ENCODE measurements at places on chromosomes 3 and 15. TPM values are rescaled to one million over a fixed set of nuclear protein-coding genes. Genes with fewer than 3 reads are reported as not detected.

APBA2 gene
- total RNA-seq: 3.0 TPM

BFSP2 gene
- not detected for total RNA-seq

DNA sequence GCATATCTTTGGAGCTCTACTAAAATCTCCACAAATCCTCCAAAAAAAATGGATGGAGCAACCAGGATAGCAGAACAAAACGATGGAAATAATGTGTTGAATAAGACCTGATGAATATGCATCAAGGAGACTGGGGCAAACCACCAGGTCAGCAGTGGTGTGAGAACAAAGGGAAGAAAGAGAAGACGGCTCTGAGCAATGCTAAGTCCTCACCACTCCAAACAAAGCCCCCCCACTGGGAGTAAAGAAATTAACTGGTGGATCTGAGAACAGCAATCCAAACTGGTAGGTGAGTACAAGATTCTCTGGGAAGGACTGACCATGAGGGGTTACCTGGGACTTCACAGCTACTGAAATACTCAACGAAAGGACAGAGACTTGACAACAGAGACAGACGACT lies 977.3 kb downstream of the TBL1XR1 start:
- DNase-seq: no peak

DNA sequence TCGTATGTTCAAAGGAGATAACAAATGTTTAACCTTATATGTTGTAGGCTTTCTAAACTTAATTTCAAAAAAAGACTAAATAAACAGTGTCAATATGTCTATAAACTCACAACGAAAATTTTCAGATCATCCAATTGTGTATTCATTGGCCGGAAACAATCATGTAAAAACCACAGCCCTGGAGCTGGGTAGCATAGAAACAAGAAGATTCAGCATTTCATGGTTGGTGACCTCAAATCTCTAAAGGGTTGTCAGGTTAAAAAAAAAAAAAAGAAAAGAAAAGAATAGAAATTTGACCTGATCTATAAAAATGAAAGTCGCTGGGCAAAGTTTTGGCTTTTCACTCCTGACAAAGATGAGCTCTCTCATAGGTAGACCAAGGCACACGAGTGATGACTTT lies 13.9 kb downstream of the MEX3B start:
- DNase-seq: no peak
